ENCODE measurements at places on chromosomes 6 and 20.

DNA sequence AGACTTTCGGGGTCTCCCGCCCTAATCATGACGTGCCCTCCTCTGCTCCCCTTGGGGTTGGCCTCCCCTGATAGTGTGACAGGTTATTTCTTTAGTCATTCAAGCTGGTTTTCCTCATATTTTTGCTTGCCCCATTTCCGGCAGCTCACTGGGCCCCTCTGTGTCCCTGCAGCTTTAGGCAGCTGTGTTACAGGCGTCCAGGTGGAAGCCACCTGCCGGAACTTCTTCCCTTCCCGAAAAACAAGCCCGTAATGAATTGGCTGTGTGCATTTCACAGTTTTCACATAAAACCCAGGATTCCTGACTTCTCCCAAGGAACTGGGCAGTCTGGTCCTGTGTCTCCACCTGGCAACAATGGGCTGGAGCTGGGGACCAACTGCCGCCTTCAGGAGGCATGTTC lies 52.6 kb downstream of the EDN3 start:
- DNase-seq = no peak

DNA sequence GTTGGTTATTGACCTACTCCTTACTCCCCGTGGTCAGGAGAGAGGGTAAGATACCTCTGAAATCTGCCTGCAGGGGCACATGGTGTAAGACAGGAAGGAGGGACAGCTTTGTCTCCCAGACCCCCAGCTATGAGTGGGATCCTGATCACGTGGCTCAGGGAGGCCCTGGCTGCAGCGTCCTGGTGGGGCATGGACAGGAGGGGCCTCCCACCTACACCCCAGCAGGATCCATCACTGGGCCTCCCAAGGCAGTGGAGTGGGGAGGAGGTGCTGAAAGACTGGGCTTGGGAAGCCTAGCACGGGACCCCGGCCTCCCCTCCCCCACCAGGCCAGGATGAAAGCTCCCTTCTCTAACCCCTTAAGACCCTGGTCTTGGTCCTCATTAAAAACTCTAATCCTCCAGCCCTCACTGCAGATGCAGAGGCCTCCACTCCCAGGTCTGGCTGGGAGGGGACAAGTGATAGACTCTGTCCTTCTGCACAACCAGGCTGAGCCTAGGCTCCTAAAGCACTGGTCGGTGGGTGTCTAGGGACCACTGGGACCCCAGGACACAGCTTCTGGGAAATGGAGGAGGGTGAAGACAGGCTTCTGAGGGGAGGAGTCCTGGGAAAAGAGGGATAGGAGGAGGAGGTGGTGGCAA lies 29.6 kb upstream of the VEGFA start:
- no peak for DNase-seq

DNA sequence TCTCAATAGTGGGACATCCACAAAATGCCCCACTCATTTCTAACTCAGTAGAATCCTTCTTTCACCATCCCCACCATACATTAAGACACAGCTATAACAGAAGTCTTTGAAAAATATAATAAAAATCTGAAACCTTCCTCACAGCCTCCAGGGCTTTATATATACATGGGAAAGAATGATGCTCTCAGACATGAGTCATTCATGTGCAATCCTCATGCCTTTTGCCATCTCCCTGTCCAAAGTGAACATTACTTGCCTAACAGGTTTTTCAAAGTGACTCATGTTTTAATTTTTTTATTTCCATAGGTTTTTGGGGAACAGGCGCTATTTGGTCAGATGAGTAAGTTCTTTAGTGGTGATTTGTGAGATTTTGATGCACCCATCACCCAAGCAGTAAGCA lies 162.7 kb downstream of the RALGAPA2 start:
- peak; percentile 97 for DNase-seq

DNA sequence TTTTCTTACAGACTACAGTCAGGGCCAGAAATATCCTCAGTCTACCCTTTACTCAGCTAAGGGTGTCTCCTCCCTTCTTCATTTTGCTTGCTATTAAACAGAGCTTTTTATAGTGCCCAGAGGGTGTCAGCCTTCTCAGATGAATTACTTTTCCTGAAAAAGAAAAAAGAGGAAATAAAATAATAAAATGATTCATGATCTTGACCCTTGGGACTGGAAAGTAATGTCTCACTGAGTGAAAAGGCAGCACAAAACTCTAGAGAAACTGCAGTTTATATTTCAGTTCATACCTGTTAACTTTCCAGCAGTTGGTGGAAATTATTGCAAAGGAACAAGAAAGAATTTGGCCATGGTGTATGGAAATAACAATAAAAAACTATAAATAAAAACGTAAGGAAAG lies 170.6 kb downstream of the IBTK start:
- no peak for DNase-seq

DNA sequence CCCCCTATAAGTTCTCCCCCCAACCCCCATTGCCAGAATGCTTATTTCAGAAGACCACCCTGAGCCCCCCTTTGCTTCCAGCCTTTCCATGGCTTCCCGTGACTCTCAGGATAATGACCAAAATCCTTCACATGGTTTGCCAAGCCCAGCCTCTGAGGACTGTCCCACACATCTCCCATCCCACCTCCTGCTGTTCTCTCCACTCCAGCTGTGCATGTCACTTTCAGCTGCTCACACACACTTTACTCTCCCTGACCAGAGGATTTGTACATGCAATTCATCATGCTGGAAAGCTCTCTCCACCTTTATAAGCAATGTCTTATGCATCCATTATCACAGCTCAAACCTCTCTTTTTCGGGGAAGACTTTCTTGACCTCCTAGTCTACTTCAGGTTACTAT lies 164.2 kb downstream of the PRL start:
- no peak for DNase-seq

GRCh38 chr6:168318090-168318489 lies 1.5 kb downstream of the DACT2 start:
- DNase-seq = no peak

- peak; percentile 85 for DNase-seq
Observed at GRCh38 chr20:31602779-31603441, 2.2 kb upstream of the ID1 start.

DNA sequence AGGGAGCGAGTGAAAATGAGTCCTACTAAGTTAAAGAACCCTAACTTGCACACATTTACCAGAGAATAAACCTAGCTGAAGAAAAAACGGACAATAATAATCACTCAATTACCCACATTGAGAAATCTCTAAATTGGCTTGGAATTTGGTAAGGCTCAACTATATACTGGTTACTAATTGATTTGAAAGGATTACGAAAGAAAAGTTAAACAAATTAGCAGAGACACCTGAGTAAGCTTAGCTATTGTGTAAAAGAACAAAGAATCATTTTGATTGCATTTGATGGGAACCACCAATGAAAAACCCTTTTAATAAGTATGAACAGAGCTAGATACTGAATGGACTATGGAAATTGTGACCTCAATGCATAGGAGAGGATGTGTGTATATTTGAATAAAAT lies 118.6 kb upstream of the ADGRF1 start:
- DNase-seq = peak; percentile 41

DNA sequence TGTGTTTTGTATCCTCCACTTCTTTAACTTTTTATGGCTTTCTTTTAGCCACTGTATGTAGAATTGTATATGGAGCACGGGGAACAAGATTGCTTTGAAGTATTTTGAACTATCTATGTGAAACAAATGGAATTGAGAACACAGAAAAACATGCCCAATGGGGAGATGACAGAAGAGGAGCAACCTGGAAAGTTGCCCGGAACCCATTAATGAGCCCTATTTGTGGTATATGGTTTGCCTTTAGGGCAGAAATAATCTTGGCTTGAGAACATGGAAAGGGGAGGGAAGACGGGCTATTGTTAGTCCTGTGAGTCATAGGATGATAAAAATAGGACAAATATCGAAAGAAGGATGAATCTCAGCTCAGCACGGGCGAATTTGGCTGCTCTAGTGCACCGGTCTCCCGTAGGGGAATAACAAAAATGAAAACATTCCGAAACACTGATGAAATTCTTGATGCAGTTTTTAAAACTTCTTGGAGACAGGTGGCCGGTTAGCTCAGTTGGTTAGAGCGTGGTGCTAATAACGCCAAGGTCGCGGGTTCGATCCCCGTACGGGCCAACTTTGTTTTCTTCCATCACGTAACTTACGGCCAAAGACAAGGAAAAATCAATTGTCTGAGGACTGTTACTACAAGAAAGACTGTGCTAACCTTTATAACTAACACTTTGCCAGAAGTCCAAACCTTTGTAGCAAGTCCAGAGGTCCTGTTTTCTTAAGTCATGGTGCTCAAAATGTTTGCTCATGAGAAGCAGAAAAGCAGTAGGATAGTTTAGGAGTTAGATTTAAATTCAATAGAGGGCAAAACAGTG lies 15.7 kb downstream of the HMGN4 start:
- peak; percentile 91 for DNase-seq

GRCh38 chr20:34268851-34269636 lies 27.8 kb downstream of the ASIP start:
- no peak for DNase-seq

DNA sequence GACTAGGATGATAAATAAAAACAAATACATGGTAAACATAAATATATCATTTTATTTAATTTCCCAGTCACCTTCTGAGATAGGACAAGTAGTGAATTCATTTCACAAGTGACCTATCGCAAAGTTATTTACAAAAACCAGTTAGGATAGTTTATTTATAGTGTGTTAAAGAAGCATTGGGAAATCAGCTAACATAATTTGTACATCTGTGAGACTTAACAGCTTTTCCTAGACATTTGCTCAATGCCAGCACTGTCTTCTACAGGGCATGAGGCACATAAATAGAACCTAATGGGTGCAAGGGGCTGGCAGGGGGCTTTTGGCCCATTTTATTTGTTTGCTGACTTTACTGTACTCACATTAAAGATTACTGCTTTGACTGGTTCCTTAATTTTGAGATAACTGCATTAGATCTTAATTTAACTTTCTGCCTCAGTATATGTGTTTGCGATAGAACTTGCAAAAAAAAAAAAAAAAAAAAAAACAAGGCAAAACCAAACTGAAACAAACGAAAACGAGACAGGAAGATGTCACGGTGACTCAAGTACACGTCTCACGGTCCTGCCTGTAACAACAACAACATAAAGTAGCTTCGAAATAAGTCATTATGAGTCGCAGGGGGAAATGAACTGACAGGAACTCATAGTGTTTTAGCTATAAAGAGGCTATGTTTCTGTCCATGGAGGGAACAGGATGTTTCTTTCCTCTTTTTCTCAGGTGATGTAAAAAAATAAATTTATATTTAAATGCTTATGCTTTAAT lies 133.7 kb upstream of the GMDS start:
- peak; percentile 83 for DNase-seq

DNA sequence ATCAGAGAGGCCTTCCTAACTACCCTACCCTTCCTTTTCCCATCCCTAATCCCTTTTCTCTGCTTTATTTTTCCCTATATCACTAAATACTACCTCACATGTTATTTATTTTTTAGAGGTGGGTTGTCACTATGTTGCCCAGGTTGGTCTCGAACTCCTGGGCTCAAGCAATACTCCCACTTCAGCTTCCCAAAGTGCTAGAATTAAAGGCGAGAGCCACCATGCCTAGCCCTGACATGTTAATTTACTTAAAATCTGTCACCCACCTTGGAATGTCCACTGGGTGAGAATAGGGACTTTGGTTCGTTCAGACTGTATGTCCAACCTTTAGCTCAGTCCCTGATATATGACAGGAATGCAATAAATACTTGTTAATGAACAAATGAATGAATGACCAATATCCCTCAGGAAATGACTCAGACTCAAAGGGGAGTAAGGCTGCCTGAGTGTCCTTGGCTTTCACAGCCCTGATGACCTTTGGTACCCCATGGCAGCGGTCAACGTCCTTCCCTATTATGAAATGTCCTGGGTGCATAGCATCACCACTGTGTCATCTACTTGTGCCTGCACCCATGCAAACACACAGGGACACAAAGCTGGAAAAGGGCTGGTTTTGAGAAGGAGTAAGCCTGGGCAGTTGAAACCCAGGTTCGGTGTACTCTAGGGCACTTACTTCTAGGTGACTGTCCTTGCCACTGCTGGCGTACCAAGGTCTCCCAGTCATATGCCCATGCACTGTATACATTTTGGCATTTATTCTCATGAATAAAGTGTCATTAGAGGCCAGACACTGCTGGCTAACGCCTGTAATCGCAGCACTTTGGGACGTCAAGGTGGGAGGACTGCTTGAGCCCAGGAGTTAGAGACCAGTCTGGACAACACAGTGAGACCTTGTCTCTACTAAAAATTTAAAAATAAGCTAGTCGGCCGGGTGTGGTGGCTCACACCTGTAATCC lies 26.5 kb downstream of the BCL2L1 start:
- no peak for DNase-seq

- peak; percentile 50 for DNase-seq
Observed at GRCh38 chr6:47483853-47484546, 6.4 kb downstream of the CD2AP start.

DNA sequence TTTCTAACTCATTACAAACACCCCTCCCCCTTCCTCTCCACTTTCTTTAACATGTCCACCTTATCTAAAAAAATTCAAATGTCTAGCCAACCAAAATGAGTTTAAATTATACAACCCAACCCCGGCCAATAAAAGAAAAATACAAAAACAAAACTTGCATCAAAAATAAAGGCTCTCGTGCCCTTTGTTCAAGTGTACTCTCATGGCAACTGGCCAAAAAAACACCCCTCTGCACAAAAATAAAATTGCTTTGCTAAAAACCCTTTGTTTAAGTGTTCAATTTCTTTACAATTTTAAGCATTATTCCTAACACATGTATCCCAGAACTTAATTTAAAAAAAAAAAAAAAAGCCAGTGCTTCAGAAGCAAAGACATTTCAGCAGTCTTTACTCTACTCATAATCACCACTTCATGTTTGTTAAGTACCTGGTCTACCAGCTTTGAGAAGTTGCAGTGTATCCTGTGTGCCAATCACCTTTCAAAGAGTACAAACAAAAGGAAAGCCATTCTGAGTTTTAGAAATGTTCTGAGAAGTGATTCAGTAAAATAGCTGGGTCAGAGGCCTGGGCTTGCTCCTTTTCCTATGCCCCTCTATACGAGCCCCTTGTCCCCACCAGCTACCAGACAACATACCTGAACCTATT lies 87.5 kb downstream of the MDN1 start:
- DNase-seq = no peak

GRCh38 chr6:139427199-139427598 lies 52.8 kb upstream of the CITED2 start:
- no peak for DNase-seq

- DNase-seq = peak; percentile 99
Observed at GRCh38 chr6:134537146-134537555, 219.2 kb upstream of the SGK1 start.

- no peak for DNase-seq
Observed at GRCh38 chr20:46551522-46552381, 1.3 kb upstream of the OCSTAMP start.

DNA sequence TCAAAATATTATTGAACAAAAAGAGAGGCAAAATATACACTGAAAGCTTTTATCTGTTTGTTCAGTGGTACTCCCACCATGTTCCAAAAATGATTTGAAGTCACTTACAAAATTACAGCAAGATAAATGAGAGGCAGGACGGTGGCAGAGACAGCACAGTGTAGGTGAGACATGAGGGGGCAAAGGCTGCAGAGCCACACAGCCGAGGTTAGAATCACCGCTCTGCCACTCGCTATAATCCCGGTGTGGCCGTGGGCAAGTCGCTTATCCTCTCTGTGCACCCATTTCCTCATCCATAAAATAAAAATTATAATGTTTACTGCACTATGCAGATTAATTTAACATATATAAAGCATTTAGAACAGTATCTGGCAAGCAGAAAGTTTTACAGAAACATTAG lies 140.1 kb upstream of the BEND6 start:
- DNase-seq = no peak
